ENCODE measurements at places on chromosomes 3 and 15.

GRCh38 chr3:57206423-57206822 is 6.6 kb upstream of the HESX1 start:
- DNase-seq: no peak

DNA sequence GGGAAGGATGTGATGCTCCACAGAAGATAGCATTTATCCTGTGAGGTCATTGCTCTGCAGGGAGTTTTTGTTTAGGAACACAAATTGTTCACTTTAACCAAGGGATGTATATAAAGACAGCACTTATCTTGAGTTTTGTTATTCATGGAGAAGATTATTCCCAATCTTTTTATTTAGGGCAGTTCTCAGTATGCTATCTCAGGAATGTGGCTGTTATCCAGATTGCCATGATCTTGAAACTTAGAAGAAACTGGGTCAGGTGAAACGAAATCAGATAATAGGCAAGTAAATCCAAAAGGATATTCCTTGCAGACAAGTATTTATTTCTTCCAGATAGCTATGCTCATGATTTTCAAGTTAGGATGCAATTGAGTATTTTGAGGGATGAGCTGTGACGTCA is 19.3 kb upstream of the TMEM42 start:
- no peak for DNase-seq

GRCh38 chr15:98682992-98683701 is 34.8 kb downstream of the IGF1R start:
- no peak for DNase-seq

GRCh38 chr3:99965077-99965476 is 147.4 kb downstream of the CMSS1 start:
- DNase-seq: no peak

DNA sequence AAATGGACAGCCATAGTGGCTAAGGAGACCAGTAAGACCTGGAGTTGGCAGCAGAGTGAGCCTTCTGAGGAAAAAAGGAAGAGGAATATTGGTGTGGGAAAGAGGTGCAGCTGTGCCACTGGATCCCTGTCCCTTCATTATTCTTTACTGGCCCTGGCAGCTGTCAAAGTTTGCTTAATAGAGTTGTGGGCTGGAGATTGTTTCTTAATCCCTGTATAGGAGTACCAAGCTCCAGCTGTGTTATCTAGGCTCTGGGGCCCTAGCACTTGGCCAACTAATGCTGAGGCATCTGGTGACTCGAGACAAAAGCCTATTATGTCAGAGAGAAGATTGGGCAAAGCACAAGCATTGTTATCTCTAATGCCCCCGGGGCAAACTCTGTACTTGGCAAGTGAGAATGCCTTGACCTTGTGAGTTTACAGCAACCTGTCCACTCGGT is 61.4 kb downstream of the ZNF609 start:
- no peak for DNase-seq

- no peak for DNase-seq
Measured at GRCh38 chr3:152930516-152930915, 95.6 kb downstream of the P2RY1 start.

DNA sequence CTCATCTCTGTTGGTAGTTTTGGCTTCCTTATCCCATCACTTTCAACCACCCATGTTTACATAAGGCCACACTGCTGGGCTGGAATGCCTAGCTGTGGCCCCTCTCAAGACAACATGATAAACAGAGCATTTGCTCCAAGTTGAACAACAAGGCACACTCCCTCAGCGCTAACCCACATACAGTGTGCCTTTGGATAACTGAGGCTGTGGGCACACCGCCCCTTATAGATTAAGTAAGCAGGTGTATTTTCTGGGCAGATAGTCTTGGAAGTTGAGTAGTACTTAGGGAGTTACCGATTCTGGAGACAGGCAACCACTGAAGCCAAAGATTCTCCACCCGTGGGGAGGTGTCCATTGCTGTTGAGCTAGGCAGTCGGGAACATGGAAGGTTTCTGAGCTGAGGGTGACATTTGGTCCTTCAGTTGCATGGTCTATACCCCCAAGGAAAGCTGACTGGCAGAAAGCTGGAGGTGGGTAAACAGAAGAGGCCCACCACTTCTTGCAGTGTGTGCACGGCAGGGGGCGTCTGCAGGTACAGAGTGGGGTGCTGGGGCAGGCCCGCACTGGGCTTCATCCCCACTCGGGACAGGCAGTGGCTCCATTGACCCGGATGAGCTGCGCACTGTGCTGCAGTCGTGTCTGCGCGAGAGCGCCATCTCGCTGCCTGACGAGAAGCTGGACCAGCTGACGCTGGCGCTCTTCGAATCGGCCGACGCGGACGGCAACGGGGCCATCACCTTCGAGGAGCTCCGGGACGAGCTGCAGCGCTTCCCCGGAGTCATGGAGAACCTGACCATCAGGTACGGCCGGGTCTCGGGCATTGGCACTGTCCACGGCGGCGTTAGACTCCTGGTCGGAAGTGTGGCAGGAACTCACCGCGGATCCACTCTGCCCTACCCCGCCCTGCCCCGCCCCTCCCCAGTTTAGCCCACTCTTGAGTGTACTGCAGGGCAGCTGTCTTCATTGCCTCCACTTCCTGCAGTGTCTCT is 16.8 kb downstream of the NOX5 start:
- DNase-seq: peak; percentile 5

Data from activated T-cell treated with anti-CD3 and anti-CD28 coated beads for 1 hour (primary cell).